ENCODE measurements at places on chromosomes 5 and 9.

- DNase-seq = no peak
These were observed 371.5 kb downstream of the MLLT3 start for GRCh38 chr9:20250791-20251190.

- DNase-seq = peak; percentile 33
These were observed 82.8 kb downstream of the DCP2 start for GRCh38 chr5:113059232-113060040.

GRCh38 chr5:110248921-110249320, 477.6 kb downstream of the TMEM232 start:
- no peak for DNase-seq

GRCh38 chr5:59099270-59099994, 516.6 kb downstream of the RAB3C start:
- DNase-seq = no peak

DNA sequence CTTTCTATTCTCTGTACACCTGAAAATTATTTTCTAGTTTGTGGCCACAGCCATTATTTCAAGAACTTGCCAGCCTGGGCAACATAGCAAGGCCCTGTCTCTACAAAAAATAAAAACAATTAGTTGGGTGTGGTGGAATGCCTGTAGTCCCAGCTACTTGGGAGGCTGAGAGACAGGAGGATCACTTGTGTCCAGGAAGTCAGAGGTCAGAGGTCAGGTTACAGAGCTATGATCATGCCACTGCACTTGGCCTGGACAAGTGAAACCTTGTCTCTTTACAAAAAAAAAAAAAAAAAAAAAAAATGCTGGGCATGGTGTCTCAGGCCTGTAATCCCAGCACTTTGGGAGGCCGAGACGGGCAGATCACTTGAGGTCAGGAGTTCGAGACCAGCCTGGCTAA, 58.3 kb downstream of the HMGCR start:
- no peak for DNase-seq

- DNase-seq = no peak
These were observed 17.5 kb downstream of the IL9 start for GRCh38 chr5:135878156-135878620.

GRCh38 chr5:55629815-55630214, 82.3 kb downstream of the SLC38A9 start:
- no peak for DNase-seq

DNA sequence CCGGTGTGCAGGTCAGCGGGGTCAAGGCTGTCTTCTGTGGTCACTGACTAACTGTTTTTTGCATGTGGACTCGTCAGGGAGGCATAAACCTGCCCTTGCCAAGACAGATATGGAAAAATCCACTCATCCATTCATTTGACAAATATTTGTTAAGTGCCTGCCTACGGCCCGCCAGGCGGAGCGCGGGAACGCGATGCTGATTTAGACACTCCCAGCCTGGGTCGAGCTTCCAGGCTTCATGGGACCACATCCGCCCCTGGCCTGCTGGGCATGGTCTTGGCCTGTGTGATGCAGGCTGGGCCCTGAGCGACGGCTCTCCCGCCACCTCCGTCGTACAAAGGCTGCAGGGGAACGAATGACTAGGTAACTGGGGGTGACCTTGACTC, 18.1 kb downstream of the MYMK start:
- peak; percentile 42 for DNase-seq

GRCh38 chr5:111231119-111231518, 6.9 kb downstream of the CAMK4 start:
- no peak for DNase-seq

DNA sequence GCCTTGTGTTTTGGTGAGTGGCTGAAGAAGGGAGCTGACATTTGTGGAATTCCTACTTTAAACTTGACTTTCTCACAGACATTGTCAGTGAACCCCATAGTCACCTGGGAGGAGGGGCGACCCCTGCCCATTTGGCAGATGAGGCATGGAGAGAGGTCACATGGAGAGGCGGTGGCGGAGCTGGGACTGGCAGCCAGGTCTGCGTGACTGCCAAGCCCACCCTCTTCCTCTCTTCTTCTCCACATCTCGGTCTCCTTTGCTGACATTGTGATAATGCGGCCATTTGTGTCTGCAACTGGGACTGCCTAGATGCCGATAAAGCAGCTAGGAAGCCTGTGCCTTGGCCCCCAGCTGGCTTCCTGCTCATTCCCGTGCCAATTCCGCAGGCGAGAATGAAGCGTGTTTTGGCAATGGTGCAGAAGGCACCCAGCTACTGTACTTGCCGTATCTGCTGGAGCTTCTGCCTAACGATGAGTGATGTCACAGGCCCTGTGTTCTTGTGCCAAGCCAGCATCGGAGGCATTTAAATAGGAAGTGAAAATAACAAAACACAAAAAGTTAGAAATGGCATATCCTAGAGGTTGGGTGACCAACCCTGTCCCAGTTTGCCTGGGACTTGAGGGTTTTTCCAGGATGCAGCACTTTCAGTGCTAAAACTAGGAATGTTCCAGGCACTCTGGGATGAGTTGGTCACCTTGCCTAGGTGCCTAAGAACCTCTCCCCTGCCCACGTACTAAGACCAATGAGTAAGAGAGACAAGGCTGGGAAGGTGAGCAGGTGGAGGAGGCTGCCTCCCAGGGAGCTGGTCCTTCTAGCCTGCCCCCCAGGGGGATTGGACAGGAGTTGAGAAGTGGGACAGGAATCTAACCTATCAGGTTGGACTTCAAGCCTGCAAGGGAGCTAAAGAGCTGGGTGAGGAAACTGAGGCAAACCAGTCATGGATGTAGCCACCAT, 23.6 kb downstream of the OLFML2A start:
- DNase-seq = no peak

DNA sequence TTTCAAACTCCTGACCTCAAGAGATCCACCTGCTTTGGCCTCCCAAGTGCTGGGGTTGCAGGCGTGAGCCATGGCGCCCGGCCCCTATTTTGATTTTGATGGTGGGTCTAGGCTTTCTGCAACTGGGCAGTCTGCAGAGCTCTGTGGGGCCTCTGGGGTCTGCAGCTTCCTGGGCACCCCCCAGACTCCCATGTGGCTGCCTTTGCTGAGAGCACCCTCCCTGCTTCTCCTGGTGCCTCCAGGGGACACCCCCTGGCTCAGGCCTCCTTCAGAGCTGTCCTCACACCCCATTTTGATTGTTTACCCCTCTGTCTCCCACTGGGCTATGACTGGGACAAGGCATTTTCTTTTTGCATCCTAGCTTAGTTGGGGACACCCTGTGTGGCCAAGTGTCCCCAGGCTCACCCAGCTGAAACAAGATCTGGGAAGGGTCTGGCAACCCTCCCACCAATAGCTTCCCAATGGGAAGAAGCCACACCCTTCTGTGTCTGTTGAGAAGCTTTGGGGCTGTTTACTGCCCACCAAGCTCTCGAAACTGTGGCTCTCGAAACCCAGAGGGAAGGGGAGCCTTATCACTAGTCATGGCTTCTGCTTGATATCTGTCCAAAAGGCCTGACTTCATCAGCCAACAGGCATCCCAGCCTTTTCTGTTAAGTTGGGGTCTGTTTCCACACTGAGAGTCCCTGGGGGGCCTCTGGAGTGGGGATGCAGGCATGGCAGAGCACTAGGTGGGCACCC, 204.4 kb upstream of the IER5L start:
- no peak for DNase-seq

GRCh38 chr5:126988021-126988569, 42.3 kb downstream of the MARCHF3 start:
- DNase-seq = no peak

- DNase-seq = peak; percentile 26
These were observed 178.8 kb upstream of the CDH10 start for GRCh38 chr5:24823625-24824024.

GRCh38 chr5:16862777-16863176, 73.3 kb downstream of the MYO10 start:
- no peak for DNase-seq

- DNase-seq = no peak
These were observed 677.9 kb downstream of the DTWD2 start for GRCh38 chr5:118310401-118310800.

DNA sequence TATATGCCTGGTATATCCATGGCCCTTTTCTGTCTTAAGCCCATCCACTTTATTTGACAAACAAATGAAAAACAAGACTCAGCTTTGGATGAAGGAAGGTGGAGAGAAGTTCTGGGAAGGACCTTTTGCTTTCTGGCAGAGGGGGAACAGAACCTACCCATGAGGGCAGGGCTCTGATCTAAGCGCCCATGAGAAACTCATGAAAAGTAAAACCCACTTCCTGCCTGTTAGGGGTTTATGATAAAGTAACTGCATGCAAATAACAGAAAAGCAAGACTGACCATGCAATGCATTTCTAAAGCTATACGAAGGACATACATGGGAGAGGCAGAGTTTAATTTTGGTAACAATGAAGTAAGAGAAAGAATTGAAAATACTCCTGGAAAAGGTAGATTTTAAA, 181.9 kb upstream of the ADRA1B start:
- no peak for DNase-seq

GRCh38 chr5:157965040-157965678, 106.2 kb upstream of the CLINT1 start:
- no peak for DNase-seq

DNA sequence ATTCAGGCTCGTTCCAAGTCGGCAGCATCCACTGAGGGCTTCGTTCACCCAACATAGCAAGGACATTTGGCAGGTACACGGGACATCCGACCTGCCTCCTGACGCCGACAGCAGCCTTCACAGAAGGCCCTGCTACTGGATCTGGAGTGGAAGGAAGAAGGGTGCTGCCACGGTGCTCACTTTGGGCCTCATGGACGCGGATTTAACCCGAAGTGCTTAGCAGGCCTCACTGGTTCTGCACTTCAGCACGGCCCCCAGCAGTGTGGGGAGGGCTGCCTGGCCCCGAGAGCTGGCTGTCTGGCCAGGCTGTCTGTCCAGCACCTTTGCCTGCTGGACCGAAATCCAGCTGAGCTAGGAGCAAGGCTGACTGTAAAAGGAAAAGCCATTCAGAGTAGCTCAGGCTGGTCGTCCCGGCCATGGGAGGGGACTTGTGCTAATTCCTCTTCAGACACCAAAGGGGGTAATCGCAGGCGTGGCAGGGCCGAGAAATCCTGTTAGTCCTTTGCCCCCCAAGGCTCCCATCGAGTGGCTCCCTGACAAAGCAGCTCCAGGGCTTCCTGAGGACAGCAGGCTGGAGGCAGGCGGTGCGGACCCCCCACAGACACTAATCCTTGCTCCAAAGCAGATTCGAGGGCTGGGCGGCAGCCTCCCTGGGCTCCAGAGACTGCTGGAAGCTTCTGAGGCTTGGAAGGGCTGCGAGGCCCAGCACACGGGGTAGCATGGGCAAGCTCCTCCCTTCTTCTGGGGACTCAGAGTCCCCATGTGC, 11.1 kb upstream of the RXRA start:
- no peak for DNase-seq

- DNase-seq = no peak
These were observed 431.0 kb upstream of the MEF2C start for GRCh38 chr5:89313804-89314588.

DNA sequence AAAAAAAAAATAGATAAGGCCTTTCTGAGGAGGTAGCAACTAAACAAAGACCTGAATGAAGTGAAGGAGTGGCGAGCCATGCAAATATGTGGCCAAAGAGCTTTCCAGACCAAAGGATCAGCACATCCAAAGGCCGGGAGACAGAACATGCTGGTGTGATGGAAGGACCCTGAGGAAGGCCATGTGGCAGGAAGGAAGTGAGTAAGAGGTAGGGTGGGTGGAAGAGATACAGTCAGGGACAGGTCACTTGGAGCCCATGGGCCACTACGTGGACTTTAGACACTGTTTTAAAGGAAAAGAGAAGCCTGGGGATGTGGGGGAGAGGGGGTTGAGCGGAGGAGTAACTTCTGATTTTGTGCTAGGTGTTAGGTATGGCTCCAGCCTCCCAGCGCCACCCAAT, 31.3 kb downstream of the SPRY4 start:
- no peak for DNase-seq

DNA sequence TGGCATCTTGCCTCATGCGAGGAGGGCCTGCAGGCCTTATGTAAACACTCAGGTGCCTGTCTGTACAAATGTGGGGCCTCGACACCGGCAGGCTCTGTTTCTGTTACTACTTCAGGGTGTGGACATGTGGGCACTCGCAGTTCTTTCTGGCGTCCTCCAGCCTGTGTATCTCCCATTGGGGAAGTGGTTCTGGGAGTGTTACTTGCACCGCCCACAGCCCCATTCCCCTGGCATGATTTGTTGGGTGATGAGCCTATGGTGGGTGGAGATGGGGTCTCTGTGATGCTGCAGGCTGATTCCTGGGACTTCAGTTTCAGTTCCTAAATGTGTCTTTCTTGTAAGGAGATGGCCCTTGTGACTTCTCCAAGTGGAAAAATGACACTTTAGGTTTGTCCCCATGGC, 82.1 kb upstream of the PITX1 start:
- no peak for DNase-seq

GRCh38 chr5:28517691-28518090, 1479.3 kb upstream of the CDH9 start:
- DNase-seq = no peak

DNA sequence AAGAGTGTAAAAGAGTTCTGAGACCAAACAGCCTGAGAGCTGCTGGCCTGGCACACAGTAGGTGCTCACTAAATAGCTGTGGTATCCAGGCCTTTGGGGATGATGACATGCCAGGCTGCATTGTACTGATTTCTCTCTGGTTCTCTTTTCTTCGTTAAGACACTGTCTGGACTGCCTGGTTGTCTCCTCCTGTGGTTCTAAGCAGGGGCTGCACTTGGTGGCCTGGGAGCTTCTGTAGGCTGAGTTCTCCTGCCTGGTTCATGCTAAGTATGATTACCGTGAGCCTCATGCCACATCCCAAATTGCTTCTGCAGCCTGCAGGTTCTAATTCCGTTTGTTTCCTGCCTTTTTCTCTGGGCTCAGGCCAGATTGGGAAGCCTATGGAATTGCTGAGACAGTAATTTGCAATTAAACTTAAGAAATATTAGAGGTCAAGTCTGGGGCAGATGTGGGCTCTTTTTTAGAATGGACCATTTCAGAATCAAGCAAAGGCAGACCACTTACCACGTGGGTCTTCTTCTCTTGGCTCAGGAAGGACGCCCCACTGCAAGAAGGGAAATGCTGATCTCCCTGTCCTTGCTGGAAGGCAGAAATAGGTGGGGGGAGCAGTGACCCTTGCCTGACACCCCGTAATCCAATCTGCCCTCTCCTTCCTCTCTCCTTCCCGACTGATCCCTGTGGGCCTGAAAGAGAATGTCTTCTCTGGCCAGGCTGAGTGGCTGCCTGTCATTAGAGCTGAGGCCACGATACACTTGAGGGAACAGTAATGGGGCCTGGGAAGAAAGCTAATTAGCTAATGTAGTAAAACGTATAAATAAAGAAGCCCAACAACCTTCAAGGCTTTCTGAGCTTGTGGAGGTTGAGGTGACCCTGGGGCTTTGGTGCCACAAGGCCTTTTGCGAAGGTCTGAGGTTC, 21.9 kb upstream of the BOD1 start:
- DNase-seq = no peak

- peak; percentile 50 for DNase-seq
These were observed 56.7 kb upstream of the RETREG1 start for GRCh38 chr5:16673241-16674201.

GRCh38 chr9:75108571-75108970, 20.3 kb downstream of the OSTF1 start:
- DNase-seq = no peak

Measured in NCI-H2081 (cell line).